ENCODE measurements at places on chromosomes 4 and X. TPM values are rescaled to one million over a fixed set of nuclear protein-coding genes. Genes with fewer than 3 reads are reported as not detected.

Gene HS6ST2
- 1.1 TPM for total RNA-seq

Gene GPM6B
- total RNA-seq = 18.8 TPM

GRCh38 chrX:115134382-115134781 lies 54.8 kb upstream of the RBMXL3 start:
- DNase-seq = no peak

DNA sequence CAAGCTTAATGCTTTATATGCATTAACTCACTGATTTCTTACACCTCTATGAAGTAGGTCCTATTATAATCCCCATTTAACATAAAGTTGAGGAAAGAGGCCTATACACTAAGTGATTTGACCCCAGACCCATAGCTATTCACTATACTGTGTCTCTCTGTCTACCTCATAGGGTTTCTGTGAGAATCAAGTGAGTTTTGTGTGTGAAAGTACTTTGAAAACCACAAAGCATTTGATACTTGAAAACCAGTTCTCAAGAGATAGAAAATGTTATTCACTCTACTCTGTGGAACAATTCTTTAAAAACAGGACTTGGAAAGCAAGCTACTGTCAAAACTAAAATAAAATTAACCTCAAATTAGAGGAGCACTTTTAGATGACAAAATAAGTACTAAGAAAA lies 35.0 kb downstream of the SHROOM3 start:
- DNase-seq = no peak

DNA sequence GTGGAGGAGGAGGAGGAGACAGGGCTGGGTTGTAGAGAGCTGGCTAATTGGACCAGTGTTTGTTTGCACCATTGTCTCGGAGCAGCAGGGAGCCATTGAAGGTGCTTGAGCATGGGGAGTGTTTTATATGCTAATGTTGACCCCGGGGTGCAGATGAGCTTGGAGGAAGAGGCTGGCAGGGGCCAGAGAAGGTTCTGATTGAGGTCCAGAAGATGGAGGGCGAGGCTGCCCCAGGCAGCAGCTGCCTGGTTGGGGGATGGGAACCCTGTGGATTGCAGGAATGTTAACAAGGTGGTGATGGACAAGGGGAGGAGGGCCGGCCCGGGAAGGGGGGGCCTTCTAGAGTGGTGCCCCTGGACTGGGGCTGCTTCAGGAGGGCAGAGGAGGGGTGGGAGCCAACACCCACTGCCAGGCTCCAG lies 18.0 kb downstream of the DOK7 start:
- DNase-seq = no peak

GRCh38 chr4:163554870-163555465 lies 60.5 kb downstream of the TMA16 start:
- DNase-seq = no peak

- DNase-seq = no peak
Measured at GRCh38 chr4:128380306-128380705, 92.7 kb upstream of the PGRMC2 start.

- no peak for DNase-seq
Measured at GRCh38 chr4:32485956-32486355, 1765.8 kb downstream of the PCDH7 start.

DNA sequence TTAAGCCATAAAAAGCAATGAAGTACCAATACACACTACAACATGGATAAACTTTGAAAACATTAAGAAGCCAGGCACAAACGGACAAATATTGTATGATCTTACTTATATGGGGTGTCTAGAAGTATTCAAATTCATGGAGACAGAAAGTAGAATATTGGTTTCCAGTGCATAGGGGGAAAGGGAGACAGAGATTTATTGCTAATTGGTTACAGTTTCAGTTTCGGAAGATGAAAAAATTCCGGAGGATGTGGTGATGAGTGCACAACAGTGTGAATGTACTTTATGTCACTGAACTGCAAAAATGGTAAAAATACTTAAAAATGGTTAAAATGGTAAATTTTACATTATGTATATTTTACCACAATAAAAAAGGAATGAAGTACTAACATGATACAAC lies 5.1 kb upstream of the PRDX4 start:
- DNase-seq = no peak

- DNase-seq = no peak
Measured at GRCh38 chr4:77451530-77451929, 154.1 kb upstream of the CXCL13 start.

GRCh38 chrX:147875866-147876596 lies 35.7 kb upstream of the FMR1 start:
- DNase-seq = no peak

DNA sequence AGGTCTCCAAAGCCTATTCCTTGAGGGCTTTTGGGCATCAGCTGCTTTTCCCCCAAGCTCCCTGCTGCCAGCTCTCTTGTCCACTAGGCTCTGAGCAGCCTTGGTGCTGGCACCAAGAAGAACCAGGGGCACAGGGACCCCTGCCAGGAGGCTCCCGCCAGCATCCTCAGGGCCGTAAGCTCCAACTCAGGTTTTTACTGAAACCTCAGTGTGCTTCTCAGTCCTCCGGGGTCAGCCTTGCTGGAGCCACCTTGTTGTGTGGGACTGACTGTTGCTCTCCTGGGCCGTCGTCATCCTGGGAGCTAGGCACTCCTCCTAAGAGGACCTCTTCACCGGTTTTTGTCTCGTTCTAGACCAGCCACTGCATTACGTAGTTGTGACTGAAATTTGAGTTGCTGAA lies 38.9 kb downstream of the NOP14 start:
- no peak for DNase-seq

Data from endothelial cell (in vitro differentiated cells).